Esophagus squamous epithelium (tissue), 5 donors: ENCODE measurements at places on chromosomes 5 and 9.

DNA sequence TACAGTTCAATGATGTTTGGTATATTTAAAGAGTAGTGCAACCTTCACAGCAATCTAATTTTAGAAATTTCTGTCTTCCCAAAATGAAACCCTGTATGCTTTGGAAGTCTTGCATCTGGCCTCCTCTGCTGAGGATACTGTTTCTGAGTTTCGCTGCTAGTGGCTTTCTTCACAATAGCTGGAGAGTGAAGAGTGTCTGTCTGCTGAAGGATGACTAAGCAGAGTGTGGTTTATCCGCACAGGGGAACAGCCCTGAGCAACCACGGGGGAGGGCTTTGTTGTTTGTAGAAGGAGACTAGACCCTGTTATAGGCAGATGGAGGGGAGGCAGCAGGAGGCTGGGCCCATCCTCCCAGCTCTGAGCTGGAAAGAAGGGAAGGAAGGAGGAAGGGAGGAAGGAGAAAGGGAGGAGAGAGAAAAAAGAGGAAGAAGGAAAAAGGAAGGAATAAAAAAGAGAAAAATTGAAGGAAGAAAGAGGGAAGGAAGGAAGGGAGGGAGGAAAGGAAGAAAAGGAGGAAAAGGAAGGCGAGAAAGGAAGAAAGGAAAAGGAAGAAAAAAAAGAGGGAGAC is 10.5 kb upstream of the IRX2 start:
- no peak for DNase-seq

DNA sequence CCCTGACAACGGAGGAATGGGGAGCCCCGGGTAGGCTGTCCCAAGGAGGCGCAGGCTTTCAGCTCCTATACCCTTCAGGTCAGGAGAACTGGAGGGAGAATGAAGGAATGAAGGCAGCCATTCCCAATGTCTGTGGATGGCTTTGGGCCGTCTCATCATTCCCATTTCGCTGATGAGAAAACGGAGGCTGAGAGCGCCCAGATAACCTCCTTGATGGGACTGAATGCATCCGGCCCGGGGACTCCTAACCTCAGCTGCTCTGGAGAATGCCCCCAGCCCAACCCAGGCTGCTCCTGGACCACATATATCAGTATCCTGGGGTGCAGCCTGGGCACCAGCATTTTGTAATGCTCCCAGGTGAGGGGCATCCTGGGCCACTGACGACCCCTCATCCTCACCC is 52.6 kb upstream of the RNU6ATAC start:
- DNase-seq: no peak

GRCh38 chr5:125575891-125576505 is 829.6 kb upstream of the ZNF608 start:
- DNase-seq: no peak

GRCh38 chr9:113737517-113738271 is 138.4 kb upstream of the ZNF618 start:
- no peak for DNase-seq

DNA sequence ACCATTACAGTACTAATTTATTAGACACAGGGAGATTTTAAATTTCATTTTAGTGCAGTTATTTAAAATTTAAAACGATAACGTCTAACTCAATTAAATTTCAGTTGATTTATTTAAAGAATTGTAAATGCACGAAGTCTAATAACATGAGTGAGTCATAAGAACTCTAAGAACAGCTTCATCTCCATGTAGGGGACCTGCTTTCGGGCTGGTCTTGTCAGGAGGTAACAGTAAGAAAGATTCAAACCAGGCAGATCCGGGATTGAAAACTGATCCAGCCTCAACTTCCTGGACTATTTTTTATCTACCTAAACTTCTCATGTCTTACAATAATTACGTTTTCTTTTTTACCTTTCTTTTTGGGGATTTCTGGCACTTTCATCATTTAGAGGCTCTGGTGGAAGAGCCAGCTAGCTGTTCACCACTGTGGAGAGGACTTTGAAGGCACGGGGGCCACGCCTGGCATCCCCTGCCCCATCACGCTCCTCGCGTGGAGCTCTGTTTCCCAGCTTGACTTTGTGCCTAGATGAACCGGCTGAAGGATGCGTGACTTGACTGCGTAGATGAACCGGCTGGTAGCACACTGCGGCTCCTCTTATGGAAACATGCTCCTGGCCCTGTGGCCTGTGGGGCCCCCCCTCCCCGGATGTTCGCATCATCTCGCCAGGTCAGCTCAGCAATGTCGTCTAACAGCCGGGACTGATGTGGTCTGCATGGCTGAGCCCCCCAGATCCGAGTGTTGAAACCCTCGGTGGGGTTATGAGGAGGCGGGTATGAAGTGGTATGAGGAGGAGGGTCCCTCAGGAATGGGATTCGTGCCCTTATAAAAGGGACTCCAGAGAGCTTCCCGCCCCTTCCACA is 26.0 kb downstream of the NDUFS6 start:
- DNase-seq: no peak

DNA sequence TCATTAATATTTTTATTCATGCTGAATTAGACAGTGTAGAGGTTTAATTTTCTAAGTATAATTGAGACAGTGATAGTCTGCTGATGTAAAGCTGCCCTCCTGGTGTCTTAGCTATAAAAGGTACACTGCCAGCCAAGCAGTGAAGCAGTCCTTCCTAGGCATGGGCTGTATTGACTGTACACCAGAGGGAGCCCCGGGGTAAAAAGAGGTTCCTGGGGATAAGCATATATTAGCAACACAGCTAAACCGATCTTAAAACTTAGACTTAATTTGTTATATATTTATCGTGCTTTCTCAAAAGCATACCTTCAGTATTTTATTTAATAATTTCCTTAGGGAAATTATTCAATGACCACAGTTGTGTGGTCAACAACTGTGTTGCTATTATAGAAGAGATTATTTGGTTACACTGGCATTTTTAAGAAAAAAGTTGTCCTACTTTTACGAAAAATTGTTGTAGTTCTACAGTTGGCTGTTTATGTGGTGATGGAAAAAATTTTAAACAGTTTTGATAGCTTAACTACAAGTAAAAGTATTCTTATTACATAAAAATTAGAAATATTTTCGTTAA is 68.8 kb downstream of the ELL2 start:
- no peak for DNase-seq

GRCh38 chr5:156836846-156837245 is 13.2 kb upstream of the PPP1R2B start:
- DNase-seq: no peak

GRCh38 chr9:121700165-121700831 is 48.9 kb downstream of the DAB2IP start:
- no peak for DNase-seq

- DNase-seq: no peak
These were observed 922.0 kb downstream of the CDH12 start for GRCh38 chr5:21931116-21931515.

DNA sequence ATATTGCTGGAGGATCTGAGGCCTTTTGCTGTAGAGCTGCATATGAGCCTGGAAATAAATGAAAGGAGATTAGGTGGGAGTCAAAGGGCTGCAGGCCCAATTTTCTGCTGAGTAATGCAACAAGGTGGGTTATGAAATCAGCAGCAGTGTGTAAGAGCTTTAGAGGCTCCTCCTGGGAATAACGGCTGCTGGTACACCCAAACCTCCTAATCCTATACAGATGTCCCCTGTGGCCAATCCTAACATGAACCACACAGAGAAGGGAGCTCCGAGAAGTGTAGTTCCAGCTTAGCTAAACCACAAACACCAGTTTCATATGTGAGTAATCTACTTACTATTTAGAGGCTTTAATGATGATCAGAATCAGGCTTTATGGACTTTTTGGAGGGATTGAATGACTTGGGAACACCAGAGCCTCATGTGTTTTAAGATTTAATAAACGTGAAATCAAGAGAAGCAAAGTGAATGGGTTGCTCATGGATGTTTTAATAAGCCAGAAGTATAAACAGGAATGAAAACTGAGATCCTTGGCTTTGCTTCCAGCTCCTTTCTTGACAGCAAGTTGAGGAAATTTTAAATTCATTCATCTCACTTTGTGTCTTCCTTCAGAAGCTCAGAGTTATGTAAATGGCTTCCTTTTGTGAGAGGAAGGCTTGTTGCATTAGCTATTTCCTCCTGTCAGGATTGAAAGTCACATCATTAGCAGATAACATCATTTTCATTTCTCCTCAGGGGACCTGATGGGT is 437.5 kb downstream of the TMEM232 start:
- DNase-seq: no peak

DNA sequence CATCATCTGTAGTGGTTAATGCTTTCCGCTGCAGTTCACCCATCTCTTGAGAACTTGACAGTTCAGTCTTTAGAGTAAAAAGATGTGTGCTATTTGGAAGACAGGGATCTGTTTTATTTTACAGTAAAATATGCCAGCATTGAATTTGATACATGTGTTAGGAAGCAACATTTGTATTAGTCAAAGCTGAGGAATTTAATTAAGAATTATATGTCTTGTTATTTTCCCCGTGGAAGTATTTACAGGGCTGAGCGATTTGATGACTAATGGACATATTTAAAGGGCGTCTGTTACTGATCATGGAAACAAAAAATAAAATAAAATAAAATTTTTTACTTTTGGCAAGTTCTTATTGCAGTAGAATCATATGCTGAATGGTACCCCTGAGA is 101.3 kb downstream of the PAM start:
- no peak for DNase-seq

DNA sequence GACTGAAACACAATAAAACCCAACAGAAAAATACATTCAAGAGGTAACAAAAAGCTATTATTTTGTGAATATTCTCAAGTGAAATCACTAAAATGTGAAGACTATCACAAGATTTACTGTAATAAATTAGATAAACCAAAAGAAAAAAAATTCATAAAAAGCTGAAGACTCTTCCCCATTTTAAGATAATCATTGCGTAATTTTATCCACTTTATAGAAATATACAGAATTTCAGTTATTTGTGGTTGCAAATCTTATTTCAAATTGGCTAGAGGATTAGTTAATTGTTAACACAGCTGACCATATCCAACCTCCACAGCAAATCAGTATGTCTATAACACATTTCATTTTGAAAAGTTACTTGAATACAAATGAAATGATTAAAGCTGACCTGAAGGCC is 7.7 kb upstream of the TMEM267 start:
- DNase-seq: no peak

GRCh38 chr5:65299861-65300260 is 181.9 kb downstream of the ADAMTS6 start:
- no peak for DNase-seq

GRCh38 chr5:174718880-174719610 is 5.3 kb upstream of the MSX2 start:
- no peak for DNase-seq

- DNase-seq: no peak
These were observed 219.6 kb downstream of the ADAMTS6 start for GRCh38 chr5:65262096-65262495.

DNA sequence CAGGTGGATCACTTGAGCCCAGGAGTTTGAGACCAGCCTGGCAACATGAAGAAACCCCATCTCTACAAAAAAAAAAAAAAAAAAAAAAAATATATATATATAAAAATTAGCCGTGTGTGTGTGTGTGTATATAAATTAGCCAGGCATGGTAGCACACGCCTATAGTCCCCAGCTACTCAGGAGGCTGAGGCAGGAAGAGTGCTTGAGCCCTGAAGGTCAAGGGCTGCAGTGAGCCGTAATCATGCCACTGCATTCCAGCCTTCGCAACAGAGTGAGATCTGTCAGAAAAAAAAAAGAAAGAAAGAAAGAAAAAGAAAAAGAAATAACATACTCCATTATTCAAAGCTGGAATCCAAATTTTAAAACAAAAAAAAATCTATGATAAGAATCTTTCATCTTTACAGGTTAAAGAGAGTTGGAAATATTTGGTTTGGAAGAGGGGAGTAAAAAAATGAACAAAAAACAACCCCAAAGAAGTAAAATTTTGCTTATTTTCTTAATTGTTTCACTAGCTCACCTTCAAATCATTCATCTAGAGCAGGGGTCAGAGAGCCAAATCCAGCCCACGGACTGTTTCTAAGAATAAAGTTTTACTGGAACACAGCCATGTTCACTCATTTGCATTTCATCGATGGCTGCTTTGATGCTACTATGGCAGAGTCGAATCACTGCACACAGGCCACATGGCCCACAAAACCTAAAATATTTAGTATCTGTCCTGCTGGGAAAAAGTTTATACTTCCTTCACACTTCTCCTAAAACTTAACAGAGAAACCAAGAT is 109.9 kb downstream of the DROSHA start:
- DNase-seq: no peak

DNA sequence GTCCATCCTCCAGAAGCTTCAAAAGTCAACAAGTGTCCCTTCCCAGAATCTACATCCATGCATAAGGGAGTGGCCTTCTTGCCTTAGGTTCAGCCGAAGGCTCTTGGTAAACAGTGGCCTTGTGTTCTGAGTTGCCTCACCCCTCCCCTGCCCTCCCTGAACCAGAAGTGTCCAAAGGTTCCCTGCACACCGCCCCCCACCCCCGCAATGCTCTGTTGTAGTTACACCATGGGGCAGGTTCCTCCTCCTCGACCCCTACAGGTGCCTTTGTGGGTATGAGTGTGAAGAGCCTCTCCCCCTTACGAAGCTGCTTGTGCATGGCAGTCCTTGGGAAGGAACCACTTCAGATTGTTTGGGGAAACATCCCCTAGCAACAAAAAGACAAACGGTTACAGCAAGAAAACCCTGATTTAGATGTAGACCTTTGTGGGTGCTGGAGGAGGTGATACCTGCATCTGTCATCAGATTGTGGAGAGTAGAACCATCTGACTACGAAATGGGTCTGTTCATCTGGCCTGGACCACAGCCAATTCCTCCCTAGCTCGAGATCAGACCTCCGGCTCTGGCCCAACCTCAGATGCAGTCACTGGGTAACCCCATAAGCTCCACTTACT is 7.1 kb downstream of the SPACA9 start:
- DNase-seq: no peak

- no peak for DNase-seq
These were observed 110.8 kb downstream of the HMHB1 start for GRCh38 chr5:143922718-143923117.

- DNase-seq: no peak
These were observed 212.6 kb upstream of the MSX2 start for GRCh38 chr5:174511714-174512253.

GRCh38 chr9:36119476-36119875 is 17.1 kb upstream of the GLIPR2 start:
- DNase-seq: no peak
